Activated T-helper 1 cell treated with anti-CD3 and anti-CD28 coated beads, Interleukin-12 subunit alpha, Interleukin-12 subunit beta, Interleukin-2, Interleukin-4 antibody, amounts not matched to agents 30 ng/mL and 10 ng/mL and 1 ng/mL, durations not matched to agents 14 hours and 24 hours and 36 hours (primary cell): ENCODE measurements at places on chromosomes 2 and 18.

- DNase-seq: no peak
Observed at GRCh38 chr18:21598726-21599584, 1.5 kb downstream of the ESCO1 start.

DNA sequence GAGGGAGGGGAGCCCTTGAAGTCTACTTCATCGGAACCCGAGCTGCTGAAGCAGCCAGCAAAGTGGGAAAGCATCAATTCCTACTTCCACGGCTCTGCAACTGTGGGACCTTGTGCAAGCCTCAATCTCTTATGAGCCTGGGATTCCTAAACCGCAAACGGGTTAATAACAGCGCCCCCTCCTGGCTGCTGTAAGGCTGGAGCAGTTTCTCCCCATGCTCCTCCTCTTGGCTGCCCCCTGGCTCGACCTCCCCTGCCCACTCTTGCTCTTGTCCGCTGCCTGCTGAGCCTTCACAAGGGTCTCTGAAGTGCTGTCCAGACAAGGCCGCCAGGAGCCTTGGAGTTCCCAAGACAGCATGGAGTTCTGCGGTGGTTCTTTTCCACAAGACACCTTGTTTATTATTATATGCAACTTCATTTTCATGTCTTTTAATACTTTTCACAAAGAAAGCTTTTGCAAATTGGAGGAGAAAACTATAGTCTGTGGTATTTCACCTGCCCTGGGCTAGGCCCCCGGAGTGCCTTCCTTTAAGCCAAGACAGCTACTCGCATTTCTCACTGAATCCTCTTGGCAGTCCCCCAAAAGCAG, 157.2 kb downstream of the DDX1 start:
- DNase-seq: no peak

- no peak for DNase-seq
Observed at GRCh38 chr2:38056216-38056615, 19.7 kb downstream of the CYP1B1 start.

DNA sequence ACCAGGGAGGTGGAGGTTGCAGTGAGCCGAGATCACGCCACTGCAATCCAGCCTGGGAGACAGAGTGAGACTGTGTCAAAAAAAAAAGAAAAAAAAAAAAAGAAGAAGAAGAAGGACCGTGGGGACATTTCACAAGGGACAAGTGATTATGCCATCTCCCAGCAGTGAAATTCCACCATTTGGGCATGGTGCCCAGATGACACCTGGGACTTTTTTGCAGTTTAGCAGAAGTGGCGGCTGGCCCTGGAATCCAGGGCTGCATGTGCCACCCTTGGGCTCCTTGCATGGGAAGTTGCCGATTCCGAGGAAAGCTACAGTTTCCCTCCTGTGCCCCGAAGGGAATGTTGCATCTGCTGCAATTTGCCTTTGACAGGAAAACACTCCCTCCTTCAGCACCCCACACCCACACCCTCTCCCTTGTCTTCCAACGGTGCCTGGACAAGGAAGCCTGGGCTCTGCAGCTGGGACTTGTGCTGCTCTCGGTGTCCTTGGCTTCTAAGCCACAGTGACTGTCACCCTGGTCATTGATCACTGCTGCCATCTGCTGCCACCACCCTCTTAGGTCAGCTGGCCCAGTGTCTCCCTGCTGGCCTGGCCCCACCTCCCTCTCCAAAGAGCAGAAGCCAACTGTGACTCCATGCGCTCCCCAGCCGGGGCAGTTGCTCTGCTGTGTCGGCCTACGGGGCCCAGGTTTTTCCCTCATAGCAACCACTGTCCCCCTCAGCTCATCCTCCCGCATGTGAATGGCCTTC, 56.4 kb upstream of the LRRC30 start:
- no peak for DNase-seq

GRCh38 chr2:84923009-84923408, 17.6 kb downstream of the TMSB10 start:
- no peak for DNase-seq

GRCh38 chr2:160367887-160368286, 125.7 kb downstream of the RBMS1 start:
- no peak for DNase-seq

GRCh38 chr2:232319803-232320442, 58.6 kb upstream of the ALPP start:
- no peak for DNase-seq

DNA sequence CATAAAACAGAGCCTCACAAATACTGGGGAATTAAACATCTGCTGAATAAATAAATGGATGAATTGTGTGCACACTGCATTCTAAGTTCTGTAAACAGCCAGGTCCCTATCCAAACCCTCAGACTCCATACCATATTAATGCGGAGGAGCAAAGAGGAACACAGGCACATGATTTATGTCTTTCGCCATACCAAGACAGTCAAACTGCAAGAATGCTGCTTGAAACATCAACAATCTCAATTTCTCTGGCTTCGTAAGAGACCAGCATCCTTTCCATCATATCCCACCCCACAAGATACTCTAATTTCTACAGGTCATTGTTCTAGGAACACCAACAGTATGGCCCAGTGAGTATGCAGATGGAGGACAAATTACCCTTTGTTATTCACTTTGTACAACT, 15.0 kb downstream of the KANSL3 start:
- no peak for DNase-seq

DNA sequence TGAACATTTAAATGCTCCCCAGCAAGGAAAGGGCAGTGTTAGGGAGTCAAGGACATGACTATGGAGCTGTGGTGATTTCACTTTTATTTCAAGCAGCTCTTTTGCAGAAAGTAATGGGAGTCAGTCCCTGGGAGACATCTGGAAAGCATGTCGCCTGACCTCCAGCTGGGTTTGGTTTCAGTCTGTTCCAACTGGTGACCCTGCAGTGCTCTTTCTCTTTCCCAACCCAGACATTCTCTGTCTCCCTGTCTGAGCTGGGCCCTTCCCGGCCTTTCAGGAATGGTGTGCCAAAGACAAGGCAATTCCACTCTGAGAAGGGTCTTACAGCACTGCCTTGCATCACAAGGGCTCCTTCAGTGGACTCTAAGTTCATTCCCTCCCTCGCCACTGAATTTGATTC, 323.2 kb downstream of the OSR1 start:
- no peak for DNase-seq

GRCh38 chr18:79411614-79412526, 16.1 kb downstream of the NFATC1 start:
- no peak for DNase-seq

DNA sequence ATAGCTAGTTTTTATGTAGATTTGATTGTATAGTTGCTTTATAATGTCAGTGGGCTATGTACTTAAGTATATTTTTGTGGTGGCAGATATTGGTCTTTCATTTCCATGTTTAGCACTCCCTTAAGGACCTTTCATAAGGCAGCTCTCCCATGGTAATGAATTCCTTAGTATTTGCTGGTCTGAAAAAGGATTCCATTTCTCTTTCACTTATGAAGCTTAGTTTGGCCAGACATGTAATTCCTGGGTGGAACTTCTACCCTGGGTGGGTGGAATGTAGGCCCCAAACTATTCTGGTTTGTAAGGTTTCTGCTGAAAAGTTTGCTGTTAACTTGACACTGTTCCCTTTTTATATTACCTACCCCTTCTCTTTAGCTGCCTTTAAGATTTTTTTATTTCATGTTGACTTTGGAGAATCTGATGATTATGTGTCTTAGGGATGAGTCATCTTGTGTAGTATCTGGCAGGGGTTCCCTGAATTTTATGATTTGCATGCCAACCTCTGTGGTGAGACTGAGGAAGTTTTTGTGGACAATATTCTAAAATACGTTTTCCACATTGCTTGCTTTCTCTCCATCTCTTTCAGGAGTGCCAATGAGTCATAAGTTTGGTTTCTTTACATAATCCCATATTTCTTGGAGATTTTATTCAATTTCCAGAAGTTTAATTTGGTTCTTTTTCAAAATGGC, 65.4 kb upstream of the VRK2 start:
- no peak for DNase-seq
